Mesendoderm (in vitro differentiated cells): ENCODE measurements at places on chromosomes 11 and 22.
A peak's percentile ranks its signal among the peaks of the same experiment; 100 is the strongest.

- no peaks in the 10 kb centered on the region for H3K27me3 ChIP-seq
- DNase-seq: peak; percentile 43
- no peaks in the 10 kb centered on the region for H3K4me1 ChIP-seq
- no peak overlapping the region for H3K4me3 ChIP-seq
- H3K27ac ChIP-seq: no peak overlapping the region
- H3K36me3 ChIP-seq: no peaks in the 10 kb centered on the region
Measured at GRCh38 chr22:43481568-43482317, 69.9 kb downstream of the MPPED1 start.

DNA sequence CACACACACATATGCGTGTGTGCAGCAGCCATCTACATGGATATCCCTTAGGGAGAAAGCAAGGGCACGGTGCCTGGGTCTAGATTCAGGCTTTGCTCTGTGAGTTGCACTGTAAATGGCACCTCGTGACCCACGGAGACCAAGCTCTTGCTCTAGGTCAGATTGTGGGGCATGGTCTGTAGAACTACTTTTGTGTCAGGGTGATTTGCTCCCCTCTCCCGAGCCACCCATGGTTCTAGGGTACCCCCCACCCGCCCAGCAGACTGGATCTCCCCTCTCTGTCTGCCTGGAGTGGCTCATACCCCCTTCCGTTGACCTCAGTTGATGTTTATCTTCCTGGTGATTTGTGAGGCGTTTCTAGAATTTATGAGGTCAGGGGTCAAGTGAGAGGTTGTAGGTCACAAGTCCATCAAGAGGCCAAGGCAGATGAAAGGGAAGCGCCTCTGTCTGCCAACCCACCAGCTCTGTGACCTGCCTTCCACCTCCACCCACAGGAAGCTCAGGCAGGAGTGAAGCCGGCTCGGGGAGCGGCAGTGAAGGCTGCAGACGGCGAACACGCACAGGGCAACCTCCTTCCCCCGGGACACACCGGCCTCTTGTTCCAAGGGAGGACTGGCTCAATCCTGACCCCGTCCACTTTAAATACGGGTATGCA is 76.2 kb upstream of the TTLL12 start:
- no peak overlapping the region for H3K4me3 ChIP-seq
- peaks cover 1% of the 10 kb centered on the region for H3K4me1 ChIP-seq
- H3K27me3 ChIP-seq: no peaks in the 10 kb centered on the region

DNA sequence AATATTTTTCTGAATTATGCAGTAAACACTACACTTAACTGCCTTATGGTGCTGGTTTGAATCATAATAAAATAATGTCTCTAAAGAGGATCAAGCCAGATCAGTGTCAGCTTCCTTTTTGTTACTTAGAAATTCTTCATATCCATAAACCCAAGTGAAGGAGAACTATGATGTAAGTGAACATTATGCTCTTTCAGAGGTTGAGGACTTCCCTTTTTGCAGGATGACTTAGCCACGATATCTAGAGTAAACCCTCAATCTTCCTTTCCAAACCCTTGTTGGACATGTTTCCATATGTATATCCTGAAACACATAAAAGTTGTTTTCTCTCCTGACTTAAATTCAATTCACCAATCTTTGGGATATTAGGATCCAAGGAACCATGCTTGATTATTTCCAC is 19.1 kb downstream of the OR8D1 start:
- no peaks in the 10 kb centered on the region for H3K27me3 ChIP-seq
- no peaks in the 10 kb centered on the region for H3K36me3 ChIP-seq
- H3K4me3 ChIP-seq: no peak overlapping the region
- H3K4me1 ChIP-seq: no peaks in the 10 kb centered on the region

DNA sequence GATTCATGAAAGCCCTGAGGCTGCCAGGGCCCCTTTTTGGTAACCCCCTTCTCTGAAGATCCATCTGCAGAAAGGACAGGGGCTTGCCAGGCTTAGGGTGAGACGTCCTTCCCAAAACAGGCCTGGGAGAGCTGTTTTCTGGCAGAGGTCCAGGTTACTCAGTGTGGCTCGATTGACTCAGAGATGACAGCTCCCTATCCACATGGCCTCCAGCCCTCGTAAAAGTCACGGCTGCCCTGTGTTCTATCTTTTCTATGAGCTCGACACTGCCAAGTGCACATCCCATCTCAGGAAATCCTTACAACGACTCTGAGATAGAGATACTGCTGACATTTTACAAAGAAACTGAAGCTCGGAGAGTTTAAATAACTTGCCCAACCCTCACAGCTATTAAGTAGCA is 20.4 kb downstream of the ADAMTS8 start:
- no peaks in the 10 kb centered on the region for H3K36me3 ChIP-seq
- no peaks in the 10 kb centered on the region for H3K27me3 ChIP-seq

DNA sequence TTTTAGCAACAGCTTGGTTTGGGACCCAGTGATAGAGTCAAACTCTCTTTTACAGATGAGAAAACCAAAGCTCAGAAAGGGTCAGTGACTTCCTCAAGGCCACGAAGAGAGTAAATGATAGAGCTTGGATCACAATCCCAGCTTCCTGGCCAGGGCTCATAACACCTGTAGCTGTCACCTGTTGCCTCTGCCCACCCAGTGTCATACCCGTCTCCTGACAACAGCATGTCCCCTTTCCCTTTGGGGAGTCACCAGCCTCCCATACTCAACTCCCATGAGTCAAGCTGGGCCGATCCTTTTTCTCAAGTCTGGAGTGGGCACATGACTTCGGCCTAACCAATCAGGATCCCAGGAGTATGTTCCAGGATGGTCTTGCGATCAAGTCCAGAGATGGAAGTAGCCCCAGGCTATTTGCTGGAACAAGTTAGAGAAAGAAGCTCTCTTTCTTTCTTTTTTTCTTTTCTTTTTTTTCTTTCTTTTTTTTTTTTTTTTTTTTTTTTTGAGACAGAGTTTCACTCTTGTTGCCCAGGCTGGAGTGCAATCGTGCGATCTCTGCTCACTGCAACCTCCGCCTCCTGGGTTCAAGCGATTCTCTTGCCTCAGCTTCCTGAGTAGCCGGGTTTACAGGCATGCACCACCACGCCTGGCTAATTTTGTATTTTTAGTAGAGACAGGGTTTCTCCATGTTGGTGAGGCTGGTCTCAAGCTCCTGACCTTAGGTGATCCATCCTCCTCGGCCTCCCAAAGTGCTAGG is 27.8 kb upstream of the MYH9 start:
- peaks cover 3% of the 10 kb centered on the region for H3K4me1 ChIP-seq
- no peak overlapping the region for H3K27ac ChIP-seq
- no peak overlapping the region for H3K4me3 ChIP-seq
- DNase-seq: peak; percentile 62
- H3K27me3 ChIP-seq: no peaks in the 10 kb centered on the region

- H3K27ac ChIP-seq: no peak overlapping the region
- H3K36me3 ChIP-seq: peaks cover 7% of the 10 kb centered on the region
- DNase-seq: no peak
- no peak overlapping the region for H3K4me3 ChIP-seq
- no peaks in the 10 kb centered on the region for H3K4me1 ChIP-seq
- H3K27me3 ChIP-seq: no peaks in the 10 kb centered on the region
Measured at GRCh38 chr11:3043315-3043871, 13.8 kb downstream of the CARS1 start.

GRCh38 chr11:114228435-114229411 is 67.5 kb upstream of the NNMT start:
- no peak overlapping the region for H3K4me3 ChIP-seq
- no peaks in the 10 kb centered on the region for H3K27me3 ChIP-seq
- no peaks in the 10 kb centered on the region for H3K4me1 ChIP-seq
- DNase-seq: no peak
- H3K36me3 ChIP-seq: no peaks in the 10 kb centered on the region

DNA sequence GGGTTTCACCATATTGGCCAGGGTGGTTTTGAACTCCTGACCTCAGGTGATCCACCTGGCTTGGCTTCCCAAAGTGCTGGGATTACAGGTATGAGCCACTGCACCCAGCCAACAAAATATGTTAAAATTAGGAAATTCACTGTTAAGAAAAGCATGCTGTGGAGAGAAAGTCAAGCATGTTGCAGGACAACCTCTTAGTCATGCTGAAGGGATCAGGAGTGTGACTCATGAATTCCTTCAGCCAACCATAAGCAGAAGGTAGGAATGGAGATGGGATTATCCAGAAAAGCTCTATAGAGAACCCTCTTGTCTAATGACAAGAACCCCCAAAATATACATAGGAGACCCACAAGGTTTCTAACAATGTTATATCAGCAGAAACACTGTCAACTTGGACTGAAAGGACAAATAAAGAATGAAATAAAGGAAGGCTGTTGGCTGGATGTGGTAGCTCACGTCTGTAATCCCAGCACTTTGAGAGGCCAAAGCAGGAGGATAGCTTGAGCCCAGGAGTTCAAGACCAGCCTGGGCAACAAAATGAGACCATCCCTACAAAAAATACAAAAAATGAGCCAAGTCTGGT is 16.0 kb downstream of the MRTFA start:
- H3K4me3 ChIP-seq: no peak overlapping the region
- H3K27me3 ChIP-seq: no peaks in the 10 kb centered on the region
- no peak overlapping the region for H3K27ac ChIP-seq
- no peaks in the 10 kb centered on the region for H3K4me1 ChIP-seq
- DNase-seq: peak; percentile 79

- H3K27me3 ChIP-seq: no peaks in the 10 kb centered on the region
- no peaks in the 10 kb centered on the region for H3K4me1 ChIP-seq
- H3K36me3 ChIP-seq: no peaks in the 10 kb centered on the region
- no peak for DNase-seq
- H3K4me3 ChIP-seq: no peak overlapping the region
Measured at GRCh38 chr11:130247319-130247718, 67.4 kb downstream of the ZBTB44 start.
